Natural killer cell (primary cell): ENCODE measurements at places on chromosomes 12 and 14. TPM values are rescaled to one million over a fixed set of nuclear protein-coding genes. Genes with fewer than 3 reads are reported as not detected.
A peak's percentile ranks its signal among the peaks of the same experiment; 100 is the strongest.

The SLC38A2 gene
- 167 TPM for total RNA-seq

DNA sequence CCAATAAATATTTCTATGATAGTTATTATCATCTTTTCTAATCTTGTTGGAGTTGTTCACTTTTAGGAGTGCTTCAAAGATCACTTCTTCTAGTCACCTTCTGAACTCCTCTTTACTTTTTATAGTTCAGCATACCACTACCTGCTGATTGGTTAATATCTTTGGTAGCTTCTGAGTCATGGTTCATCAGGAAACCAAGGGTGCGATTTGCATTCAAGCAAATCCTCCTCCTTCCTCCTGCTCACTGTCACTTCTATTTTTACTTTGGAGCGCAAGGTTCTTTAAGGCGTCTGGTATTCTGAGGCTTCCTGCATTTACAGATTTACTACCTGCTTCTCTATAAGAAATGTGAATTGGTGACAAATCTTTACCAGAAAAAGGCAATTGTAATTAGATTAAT is 24.0 kb downstream of the SYT1 start:
- no peak for DNase-seq

- DNase-seq: no peak
Observed at GRCh38 chr12:108846290-108846701, 11.1 kb downstream of the SSH1 start.

DNA sequence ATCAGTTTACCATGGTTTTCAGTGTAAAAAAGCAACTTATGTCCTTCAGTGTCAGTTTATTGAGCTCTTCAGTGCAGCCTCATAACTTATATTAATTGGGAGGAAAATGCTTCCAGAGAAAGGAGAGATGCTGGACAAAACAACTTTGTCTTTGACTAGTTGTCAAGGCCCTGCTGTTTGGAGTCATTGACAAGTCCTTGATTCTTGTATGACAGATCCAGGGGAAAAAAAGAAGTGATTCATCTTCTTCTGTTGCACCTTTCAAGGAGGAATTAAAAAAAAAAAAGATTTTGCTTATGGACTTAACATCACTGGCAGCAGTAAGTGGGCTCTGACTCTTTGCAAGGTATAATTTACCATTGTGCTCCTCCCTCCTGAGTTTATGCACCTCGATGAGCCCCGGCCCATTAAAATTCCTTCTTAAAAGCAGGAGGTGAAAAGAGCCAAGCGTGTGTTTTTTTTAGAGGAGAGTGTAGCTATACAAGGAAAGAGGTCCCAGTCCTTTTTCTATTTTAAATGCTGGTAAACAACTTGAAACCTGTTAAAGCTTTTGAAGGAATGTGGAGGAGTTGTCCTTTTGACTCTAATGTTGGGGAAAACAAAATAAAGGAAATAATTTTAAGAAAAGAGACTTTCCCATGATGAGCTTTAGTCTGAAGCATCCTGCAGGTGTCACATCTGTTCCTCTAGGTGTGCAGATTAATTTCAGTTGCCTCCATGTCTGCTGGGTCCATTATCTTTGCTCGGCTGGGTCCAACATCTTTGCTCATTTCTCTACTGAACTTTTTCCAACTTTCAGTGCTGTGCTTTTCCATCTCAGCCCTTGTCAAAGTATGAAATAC is 431.6 kb downstream of the RAD51B start:
- DNase-seq: peak; percentile 54

GRCh38 chr12:9326085-9326484 is 117.9 kb upstream of the PZP start:
- no peak for DNase-seq

The KIF26A gene
- total RNA-seq: not detected

The NR1H4 gene
- total RNA-seq: not detected
